GM23338 (cell line): ENCODE measurements at places on chromosomes 12 and 14. TPM values are rescaled to one million over a fixed set of nuclear protein-coding genes. Genes with fewer than 3 reads are reported as not detected.

DNA sequence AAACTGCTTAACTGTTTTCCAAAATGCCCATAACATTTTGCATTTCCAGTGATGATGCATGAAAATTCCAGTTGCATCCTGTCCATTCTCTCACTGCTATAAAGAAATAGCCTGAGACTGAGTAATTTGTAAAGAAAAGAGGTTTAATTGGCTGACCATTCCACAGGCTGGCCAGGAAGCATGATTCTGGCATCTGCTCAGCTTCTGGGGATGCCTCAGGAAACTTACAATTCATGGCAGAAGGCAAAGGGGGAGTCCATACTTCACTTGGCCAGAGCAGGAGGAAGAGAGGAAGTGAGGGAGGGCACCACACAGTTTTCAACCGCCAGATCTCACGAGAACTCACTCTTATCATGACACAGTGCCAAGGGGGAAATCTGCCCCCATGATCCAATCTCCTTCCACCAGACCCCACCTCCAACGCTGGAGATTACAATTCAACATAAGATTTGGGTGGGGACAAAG lies 18.2 kb upstream of the CLEC2D start:
- H3K4me1 ChIP-seq: peaks cover 42% of the 10 kb centered on the region
- H3K27me3 ChIP-seq: no peaks in the 10 kb centered on the region
- no peak for DNase-seq
- peak overlapping the region; percentile 75; the same call in 1 of the 2 replicates for H3K27ac ChIP-seq

TFCP2 gene
- 30.5 and 30.9 TPM in 2 replicates for total RNA-seq

- no peaks in the 10 kb centered on the region for H3K4me1 ChIP-seq
- DNase-seq: no peak
- H3K27ac ChIP-seq: no peak overlapping the region
- H3K27me3 ChIP-seq: no peaks in the 10 kb centered on the region
- no peaks in the 10 kb centered on the region for H3K36me3 ChIP-seq
These were observed 12.0 kb upstream of the IL26 start for GRCh38 chr12:68237619-68238018.

SLCO1A2 gene
- 10.8 and 25.2 TPM in 2 replicates for total RNA-seq

DNA sequence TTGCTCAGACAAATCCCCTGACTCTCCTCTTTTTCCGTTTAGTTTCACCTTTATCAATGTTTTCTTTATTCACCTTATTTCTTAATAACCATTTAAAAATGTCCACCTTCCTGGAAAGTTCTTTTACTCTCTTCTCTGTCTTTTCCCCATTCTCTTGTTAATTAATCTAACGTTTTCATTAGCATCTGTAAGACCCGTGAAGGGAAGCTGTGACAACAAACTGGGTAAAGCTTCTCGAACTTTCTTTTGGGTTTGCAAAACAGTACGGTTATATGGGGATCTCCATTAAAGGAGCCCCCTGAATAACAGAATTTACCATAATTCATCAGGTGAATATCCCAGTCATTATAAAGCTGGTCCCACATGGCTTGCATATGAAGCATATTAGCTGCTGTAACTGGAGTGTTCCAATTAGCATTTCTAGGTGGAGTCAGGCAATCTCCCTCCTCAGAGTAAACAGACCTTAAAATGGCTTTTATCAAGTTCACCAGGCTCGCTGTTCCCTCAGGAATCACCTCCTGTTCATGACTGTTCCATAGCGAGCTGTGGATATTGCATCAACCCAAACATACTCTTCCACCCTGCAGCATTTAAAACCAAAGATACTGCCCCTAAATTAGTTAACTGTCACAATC lies 42.4 kb downstream of the TMEM30B start:
- H3K27ac ChIP-seq: peak overlapping the region; percentile 93
- H3K36me3 ChIP-seq: 0 out of 2 replicates have a peak, but pooled peaks cover 6% of the 10 kb centered on the region
- H3K27me3 ChIP-seq: no peaks in the 10 kb centered on the region
- DNase-seq: peak; percentile 58

LALBA gene
- total RNA-seq: not detected in 2 replicates

MYH6 gene
- total RNA-seq: 0.03 and 0.23 TPM in 2 replicates

GRCh38 chr12:132489078-132489601 lies 811 bp upstream of the FBRSL1 start:
- H3K27me3 ChIP-seq: peaks cover 54% of the 10 kb centered on the region
- peaks cover 7% of the 10 kb centered on the region for H3K4me1 ChIP-seq
- DNase-seq: no peak
- H3K27ac ChIP-seq: no peak overlapping the region

- no peaks in the 10 kb centered on the region for H3K36me3 ChIP-seq
- H3K27me3 ChIP-seq: no peaks in the 10 kb centered on the region
- DNase-seq: peak; percentile 83
- no peak overlapping the region for H3K27ac ChIP-seq
- H3K4me1 ChIP-seq: peaks cover 34% of the 10 kb centered on the region
- H3K4me3 ChIP-seq: peak overlapping the region; percentile 32; the same call in 1 of the 2 replicates
These were observed 64.2 kb downstream of the CLMN start for GRCh38 chr14:95255487-95255886.

GRCh38 chr12:69888901-69889300 lies 63.9 kb downstream of the MYRFL start:
- H3K27me3 ChIP-seq: no peaks in the 10 kb centered on the region
- H3K36me3 ChIP-seq: no peaks in the 10 kb centered on the region
- no peak for DNase-seq

COX8C gene
- not detected in 2 replicates for total RNA-seq

DNA sequence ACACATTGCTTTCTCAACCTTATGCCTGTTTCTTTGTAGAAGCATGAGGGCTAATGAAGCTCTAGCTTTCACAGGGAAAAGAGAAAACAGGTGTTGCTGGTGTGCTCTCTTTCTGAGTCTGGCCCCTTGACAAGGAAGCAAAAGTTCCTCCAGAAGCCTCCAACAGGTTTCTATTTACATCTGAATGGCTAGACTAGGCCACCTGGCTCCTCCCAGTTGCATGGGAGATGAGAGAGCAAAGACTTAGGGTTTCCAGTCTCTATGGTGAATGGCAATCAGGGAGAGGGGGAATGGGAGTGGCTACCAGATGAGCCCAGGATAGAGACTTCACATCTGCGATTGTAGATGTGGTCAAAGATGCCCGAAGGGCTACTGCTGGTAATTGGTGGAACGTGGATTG lies 138.1 kb upstream of the PLXNC1 start:
- H3K36me3 ChIP-seq: no peaks in the 10 kb centered on the region
- H3K4me1 ChIP-seq: peaks cover 11% of the 10 kb centered on the region
- 0 out of 2 replicates have a peak overlapping the region, but pooled peaks have one; percentile 28 for H3K27ac ChIP-seq
- peak; percentile 92 for DNase-seq
- no peak overlapping the region for H3K4me3 ChIP-seq
- no peaks in the 10 kb centered on the region for H3K27me3 ChIP-seq

DNA sequence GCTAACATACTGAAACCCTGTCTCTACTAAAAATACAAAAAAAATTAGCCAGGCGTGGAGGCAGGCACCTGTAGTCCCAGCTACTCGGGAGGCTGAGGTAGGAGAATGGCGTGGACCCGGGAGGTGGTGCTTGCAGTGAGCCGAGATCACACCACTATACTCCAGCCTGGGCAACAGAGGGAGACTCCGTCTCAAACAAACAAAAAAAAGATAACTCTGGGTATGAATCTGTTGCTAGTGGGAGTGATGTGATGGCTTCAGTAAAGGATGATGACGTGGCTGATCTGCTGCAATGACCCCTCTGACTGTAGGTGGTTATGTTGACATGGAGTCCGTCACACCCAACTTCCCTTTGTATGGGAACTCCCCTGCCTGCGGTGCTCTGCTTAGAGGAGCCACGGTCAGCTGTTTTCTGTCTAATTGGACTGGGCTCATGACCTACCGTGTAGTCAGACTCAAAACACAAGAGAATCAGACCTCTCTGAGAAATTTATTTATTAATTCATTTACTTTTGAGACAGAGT lies 59.1 kb upstream of the MED13L start:
- no peak for DNase-seq
- H3K27me3 ChIP-seq: no peaks in the 10 kb centered on the region
- no peaks in the 10 kb centered on the region for H3K4me1 ChIP-seq
- H3K36me3 ChIP-seq: no peaks in the 10 kb centered on the region

DNA sequence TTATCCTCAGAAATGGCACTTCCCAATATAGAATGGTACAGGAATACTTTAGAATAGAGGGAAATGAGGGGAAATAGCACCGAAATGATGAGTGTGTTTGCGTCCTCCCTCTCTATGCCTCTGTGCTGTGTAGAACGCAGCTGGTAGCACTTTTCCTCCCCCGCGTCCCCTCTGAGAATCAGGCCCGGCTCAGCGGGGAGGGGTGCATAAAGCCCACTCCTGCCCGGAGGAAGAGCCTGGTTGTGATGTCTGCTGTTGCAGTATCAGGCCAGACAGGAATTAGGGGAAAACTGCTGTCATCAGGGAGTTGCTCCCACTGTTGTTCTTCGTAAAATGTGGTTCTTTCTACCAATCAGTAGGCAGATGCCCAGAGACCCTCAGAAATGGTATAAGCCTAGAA lies 76.0 kb downstream of the GALNT8 start:
- H3K4me3 ChIP-seq: no peak overlapping the region
- no peaks in the 10 kb centered on the region for H3K4me1 ChIP-seq
- no peak for DNase-seq
- no peak overlapping the region for H3K27ac ChIP-seq

- H3K27me3 ChIP-seq: no peaks in the 10 kb centered on the region
- no peak for DNase-seq
- H3K27ac ChIP-seq: no peak overlapping the region
- no peak overlapping the region for H3K4me3 ChIP-seq
These were observed 3.2 kb upstream of the MIA2 start for GRCh38 chr14:39230416-39231035.

CHST11 gene
- 13.4 and 25.7 TPM in 2 replicates for total RNA-seq

GRCh38 chr12:3302401-3303041 lies 188.5 kb upstream of the PRMT8 start:
- peaks cover 4% of the 10 kb centered on the region; the same call in 1 of the 2 replicates for H3K4me1 ChIP-seq
- H3K27ac ChIP-seq: no peak overlapping the region
- DNase-seq: no peak
- no peaks in the 10 kb centered on the region for H3K27me3 ChIP-seq

- no peak overlapping the region for H3K27ac ChIP-seq
- no peaks in the 10 kb centered on the region for H3K27me3 ChIP-seq
- H3K4me3 ChIP-seq: no peak overlapping the region
- no peaks in the 10 kb centered on the region for H3K4me1 ChIP-seq
These were observed 17.4 kb upstream of the MANSC4 start for GRCh38 chr12:27797301-27798025.

GRCh38 chr12:93297536-93297935 lies 80.2 kb upstream of the NUDT4 start:
- no peak overlapping the region for H3K4me3 ChIP-seq
- no peaks in the 10 kb centered on the region for H3K27me3 ChIP-seq
- no peaks in the 10 kb centered on the region for H3K4me1 ChIP-seq

CLEC4D gene
- 0.90 TPM in 1 of 2 replicates, not detected in the other for total RNA-seq

GRCh38 chr14:49364752-49365117 lies 221.4 kb downstream of the RPS29 start:
- no peak overlapping the region for H3K27ac ChIP-seq
- H3K4me1 ChIP-seq: no peaks in the 10 kb centered on the region
- peaks cover 85% of the 10 kb centered on the region for H3K27me3 ChIP-seq
- no peaks in the 10 kb centered on the region for H3K36me3 ChIP-seq
- H3K4me3 ChIP-seq: no peak overlapping the region

DNA sequence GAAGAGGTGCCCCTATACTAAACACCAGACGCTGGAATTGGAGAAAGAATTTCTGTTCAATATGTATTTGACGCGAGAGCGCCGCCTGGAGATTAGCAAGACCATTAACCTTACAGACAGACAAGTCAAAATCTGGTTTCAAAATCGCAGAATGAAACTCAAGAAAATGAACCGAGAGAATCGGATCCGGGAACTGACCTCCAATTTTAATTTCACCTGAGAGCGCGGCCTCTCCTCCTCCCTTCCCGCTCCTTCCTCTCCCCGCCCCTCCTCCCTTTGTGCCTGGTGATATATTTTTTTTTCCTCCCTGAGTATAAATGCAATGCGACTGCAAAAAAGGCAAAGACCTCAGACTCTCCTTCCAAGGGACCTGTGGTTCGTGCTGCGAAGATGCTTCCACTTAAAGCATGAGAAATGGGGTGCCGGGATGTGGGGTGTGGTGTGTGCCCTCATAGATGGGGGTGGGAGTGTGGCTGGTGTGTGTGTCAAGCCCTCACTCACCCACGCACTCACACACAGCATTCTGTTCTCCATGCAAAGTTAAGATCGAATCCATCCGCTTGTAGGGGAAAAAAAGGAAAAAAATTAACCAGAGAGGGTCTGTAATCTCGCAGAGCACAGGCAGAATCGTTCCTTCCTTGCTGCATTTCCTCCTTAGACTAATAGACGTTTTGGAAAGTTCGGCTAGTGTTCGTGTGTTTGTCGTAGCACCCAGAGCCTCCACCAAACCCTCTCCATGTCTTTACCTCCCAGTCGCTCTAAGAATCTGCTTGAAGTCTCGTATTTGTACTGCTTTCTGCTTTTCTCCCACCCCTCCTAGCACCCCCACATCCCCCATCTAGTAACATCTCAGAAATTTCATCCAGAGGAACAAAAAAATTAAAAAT lies 4.5 kb downstream of the HOXC10 start:
- no peaks in the 10 kb centered on the region for H3K36me3 ChIP-seq
- H3K4me3 ChIP-seq: 0 out of 2 replicates have a peak overlapping the region, but pooled peaks have one; percentile 12
- H3K4me1 ChIP-seq: peaks cover 43% of the 10 kb centered on the region
- peaks cover 98% of the 10 kb centered on the region for H3K27me3 ChIP-seq
- H3K27ac ChIP-seq: no peak overlapping the region

- H3K27me3 ChIP-seq: no peaks in the 10 kb centered on the region
- H3K36me3 ChIP-seq: no peaks in the 10 kb centered on the region
- H3K4me1 ChIP-seq: no peaks in the 10 kb centered on the region
- no peak within 1 kb of the TSS for H3K27ac ChIP-seq
These were observed at the start of gene SLC25A47 for GRCh38 chr14:100323121-100323941. SLC25A47 (plus strand) TSS chr14:100323339; CDS start chr14:100323415, 76 bp downstream.

- H3K36me3 ChIP-seq: no peaks in the 10 kb centered on the region
- DNase-seq: no peak
- H3K27ac ChIP-seq: no peak overlapping the region
- no peaks in the 10 kb centered on the region for H3K27me3 ChIP-seq
These were observed 198.7 kb upstream of the PLEKHG7 start for GRCh38 chr12:92503971-92504593.

GRCh38 chr14:104110491-104111209 lies 25.1 kb downstream of the ASPG start:
- H3K36me3 ChIP-seq: no peaks in the 10 kb centered on the region
- H3K4me3 ChIP-seq: no peak overlapping the region
- no peak for DNase-seq
- no peaks in the 10 kb centered on the region for H3K27me3 ChIP-seq

DNA sequence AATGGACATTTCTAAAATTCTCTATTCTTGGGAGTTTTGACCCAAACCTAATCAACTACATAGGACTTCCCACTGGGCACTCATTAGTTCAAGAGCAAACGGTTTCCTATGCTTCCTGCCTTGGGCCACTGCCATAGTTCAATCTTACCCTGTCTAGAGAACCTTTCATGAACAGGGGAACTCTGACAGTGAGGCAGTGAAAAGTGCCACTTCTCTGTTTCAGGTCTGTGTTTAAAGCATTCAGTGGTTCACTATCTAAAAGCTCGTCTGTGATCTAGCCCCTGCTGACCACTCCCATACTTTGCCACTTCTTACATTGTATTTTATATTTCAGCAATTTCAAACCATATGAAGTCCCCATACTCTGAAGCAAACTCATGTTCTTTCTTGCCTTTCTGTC lies 122.7 kb upstream of the IGF1 start:
- H3K27ac ChIP-seq: no peak overlapping the region
- DNase-seq: no peak

- H3K4me3 ChIP-seq: no peak overlapping the region
- H3K27me3 ChIP-seq: no peaks in the 10 kb centered on the region
- H3K4me1 ChIP-seq: no peaks in the 10 kb centered on the region
- no peak overlapping the region for H3K27ac ChIP-seq
- no peaks in the 10 kb centered on the region for H3K36me3 ChIP-seq
- DNase-seq: peak; percentile 89
These were observed 25.2 kb downstream of the DHRS4L2 start for GRCh38 chr14:24013654-24014514.
